ENCODE measurements at places on chromosomes 7 and 10. TPM values are rescaled to one million over a fixed set of nuclear protein-coding genes. Genes with fewer than 3 reads are reported as not detected.

- H3K4me1 ChIP-seq: peaks cover 76% of the 10 kb centered on the region
- peaks cover 64% of the 10 kb centered on the region for H3K36me3 ChIP-seq
- no peaks in the 10 kb centered on the region for H3K27me3 ChIP-seq
- peak overlapping the region; percentile 64 for H3K27ac ChIP-seq
Observed at GRCh38 chr7:50396856-50397255, 53.3 kb downstream of the FIGNL1 start.

The SVOPL gene
- not detected for total RNA-seq

The SLC26A3 gene
- not detected for total RNA-seq

DNA sequence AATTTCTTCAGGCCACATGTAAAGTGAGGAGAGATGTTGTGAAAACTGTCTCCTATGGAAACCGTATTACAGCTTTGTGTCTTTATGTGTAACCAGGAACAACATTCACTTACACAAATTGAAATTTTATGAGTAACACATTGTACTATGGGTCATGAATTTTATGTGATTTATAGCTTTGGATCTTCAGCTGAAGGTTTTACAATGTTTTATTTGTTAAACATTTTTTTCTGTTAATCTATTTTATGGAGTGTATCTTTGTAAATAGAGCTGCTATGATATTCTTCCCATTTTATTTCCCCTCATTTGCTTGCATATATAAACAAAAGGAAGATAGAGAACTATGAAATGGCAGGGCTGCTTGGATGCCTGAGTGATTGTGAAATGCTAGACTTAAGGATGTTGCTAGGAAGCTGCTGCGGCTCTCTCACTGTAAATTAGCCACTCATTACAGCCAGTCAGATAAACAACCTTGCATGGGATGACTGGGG, 104.5 kb upstream of the PCLO start:
- DNase-seq: no peak
- H3K4me1 ChIP-seq: no peaks in the 10 kb centered on the region
- H3K36me3 ChIP-seq: no peaks in the 10 kb centered on the region
- H3K27ac ChIP-seq: no peak overlapping the region
- H3K4me3 ChIP-seq: no peak overlapping the region
- H3K27me3 ChIP-seq: no peaks in the 10 kb centered on the region

DNA sequence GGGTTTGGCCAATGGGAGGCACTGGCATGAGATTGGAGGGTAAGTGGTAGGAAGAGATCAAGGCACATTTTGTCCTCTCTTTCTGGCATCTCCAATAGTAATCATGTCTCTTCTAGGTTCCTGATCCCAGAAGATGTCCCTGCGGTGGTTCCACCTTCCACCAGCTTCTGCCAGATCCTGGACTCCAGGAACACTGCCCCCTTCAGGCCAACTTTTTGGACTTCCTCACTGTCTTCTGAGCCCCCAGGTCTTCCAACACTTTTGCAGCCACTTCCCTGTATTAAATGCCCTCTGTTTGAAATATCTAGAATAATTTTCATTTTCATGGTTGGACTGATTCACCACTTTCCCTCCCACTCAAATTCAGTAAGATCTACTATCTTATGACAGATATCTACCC, 60.9 kb downstream of the BAMBI start:
- no peaks in the 10 kb centered on the region for H3K4me1 ChIP-seq
- DNase-seq: no peak
- no peaks in the 10 kb centered on the region for H3K36me3 ChIP-seq

DNA sequence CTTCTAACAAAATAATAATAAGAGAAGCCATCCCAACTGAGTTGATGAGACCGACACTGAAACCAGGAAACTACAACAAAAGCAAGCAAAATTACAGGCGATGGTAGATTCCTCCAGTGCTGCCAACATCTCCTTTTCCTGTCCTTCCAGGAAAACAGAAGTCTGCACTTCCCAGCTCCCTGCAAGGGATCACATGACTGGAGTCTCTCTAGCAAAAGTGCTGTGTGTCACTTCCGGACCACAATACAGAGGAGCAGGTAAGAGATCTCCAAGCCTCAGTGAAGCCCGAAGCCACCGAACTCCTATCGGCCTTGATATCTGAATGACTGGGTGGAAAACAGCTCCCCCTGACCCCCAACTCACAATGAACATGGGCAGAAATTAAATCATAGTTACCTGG, 63.2 kb downstream of the SMURF1 start:
- DNase-seq: no peak
- H3K27ac ChIP-seq: no peak overlapping the region
- H3K36me3 ChIP-seq: no peaks in the 10 kb centered on the region
- peaks cover 4% of the 10 kb centered on the region for H3K4me1 ChIP-seq

GRCh38 chr10:124563320-124564040, 101.9 kb downstream of the LHPP start:
- no peak overlapping the region for H3K27ac ChIP-seq
- H3K27me3 ChIP-seq: no peaks in the 10 kb centered on the region
- H3K36me3 ChIP-seq: no peaks in the 10 kb centered on the region
- DNase-seq: no peak
- no peaks in the 10 kb centered on the region for H3K4me1 ChIP-seq

- H3K4me3 ChIP-seq: no peak overlapping the region
- H3K4me1 ChIP-seq: no peaks in the 10 kb centered on the region
- H3K36me3 ChIP-seq: no peaks in the 10 kb centered on the region
- no peaks in the 10 kb centered on the region for H3K27me3 ChIP-seq
- no peak for DNase-seq
- H3K27ac ChIP-seq: no peak overlapping the region
Observed at GRCh38 chr7:138235207-138235606, 158.9 kb downstream of the AKR1D1 start.

DNA sequence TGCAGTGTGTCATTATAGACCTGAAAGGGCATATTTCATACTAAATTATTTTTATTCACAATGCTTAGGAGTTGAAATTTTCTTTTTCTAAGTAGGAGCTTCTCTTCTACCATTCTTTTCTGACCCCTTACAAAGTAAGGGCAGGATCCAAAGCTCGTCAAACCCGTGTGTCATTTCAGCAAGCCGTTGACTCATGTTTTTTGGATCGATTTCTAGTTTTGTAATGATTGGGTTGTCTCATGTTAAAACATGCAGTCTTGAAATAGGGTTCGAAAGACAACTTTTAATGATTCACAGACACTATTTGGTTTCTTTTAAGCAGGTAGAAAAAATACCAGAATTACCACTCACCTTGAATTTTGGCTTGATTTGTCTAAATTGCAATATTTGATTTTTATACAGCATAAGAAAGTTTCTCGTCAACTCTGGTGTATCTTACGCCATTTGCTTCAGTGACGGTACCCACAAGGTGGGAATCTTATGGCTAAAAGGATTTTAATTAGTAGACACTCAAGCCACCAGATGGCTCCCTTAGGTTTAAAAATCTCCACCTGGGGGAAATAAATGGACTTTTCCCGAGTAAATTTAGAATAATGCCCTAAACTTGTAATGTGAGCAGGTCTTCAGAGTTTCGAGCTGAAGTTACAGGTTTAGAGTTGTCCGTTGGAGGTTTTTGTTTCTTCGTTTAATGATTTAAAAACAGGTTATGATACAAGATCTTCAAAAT, 283.4 kb downstream of the CCDC3 start:
- no peak overlapping the region for H3K4me3 ChIP-seq
- H3K4me1 ChIP-seq: no peaks in the 10 kb centered on the region
- H3K27ac ChIP-seq: no peak overlapping the region
- no peaks in the 10 kb centered on the region for H3K36me3 ChIP-seq

DNA sequence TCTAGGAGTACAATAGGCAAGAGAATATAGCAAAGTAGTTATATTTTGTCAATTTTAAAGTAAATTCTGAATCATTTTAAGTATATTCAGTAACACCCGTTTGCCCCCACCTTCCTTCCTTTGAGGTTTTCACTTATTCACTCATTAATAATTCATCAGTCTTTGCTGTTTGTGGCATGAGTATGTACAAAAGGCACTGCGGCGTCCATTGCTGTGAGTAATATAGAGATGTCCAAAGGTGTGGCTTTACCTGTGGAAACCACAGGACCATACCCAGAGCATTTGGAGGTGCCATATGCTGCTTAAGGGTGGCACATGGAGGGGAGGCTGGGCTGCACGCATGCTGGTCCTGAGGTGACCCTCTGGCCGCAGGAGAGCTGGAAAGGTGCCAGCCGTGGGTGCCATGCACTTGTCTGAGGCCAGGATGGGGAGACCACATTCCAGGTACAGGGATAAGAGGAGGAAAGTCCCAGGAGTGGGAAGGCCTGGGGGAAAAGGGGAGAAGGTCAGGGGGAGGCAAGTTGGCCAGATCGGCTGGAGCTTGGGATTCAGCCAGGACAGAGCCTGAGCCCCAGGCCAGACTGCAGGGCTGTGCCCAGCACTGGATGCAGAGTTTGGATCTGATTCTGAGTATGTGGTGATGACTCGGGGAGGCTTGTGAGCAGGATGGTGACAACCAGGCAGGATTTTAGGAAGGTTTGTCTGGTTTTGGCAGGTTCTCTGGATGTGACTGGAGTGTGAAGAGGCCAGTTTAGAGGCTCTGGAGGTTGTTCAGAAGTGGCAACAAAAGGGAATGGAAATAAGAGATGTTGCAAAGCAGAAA, 223.4 kb downstream of the MGMT start:
- H3K4me3 ChIP-seq: no peak overlapping the region
- no peaks in the 10 kb centered on the region for H3K36me3 ChIP-seq
- H3K4me1 ChIP-seq: no peaks in the 10 kb centered on the region
- no peaks in the 10 kb centered on the region for H3K27me3 ChIP-seq

DNA sequence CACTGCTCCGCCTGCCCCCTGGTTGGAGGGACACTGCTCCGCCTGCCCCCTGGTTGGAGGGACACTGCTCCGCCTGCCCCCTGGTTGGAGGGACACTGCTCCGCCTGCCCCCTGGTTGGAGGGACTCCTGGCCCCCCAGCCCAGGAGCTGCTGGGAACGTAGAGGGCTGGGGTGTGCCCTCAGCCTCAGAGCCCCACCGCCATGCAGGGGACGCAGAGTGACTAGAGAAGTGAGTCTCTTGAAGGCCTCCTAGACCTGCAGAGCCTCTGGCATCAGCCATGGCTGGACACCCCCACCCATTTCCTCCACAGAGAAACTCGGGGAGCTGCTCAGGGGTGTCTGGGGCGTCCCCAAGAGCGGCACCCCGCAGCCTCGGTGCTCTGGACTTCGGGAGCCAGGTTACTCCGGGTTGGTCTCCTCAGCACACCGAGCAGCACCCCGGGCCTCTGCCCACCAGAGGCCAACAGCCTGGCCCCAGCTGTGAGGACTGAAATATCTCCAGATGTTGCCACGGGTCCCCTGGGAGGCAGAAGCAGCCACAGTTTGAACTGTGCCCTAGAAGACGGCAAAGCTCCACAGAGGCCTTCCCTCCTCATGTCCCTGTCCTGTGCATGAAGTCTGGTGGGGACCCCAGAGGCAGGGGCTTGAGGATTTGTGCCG, 191.9 kb downstream of the ELFN1 start:
- peak; percentile 3 for DNase-seq
- no peak overlapping the region for H3K27ac ChIP-seq
- no peaks in the 10 kb centered on the region for H3K4me1 ChIP-seq
- H3K4me3 ChIP-seq: no peak overlapping the region
- peaks cover 2% of the 10 kb centered on the region for H3K36me3 ChIP-seq

The OR2A25 gene
- not detected for total RNA-seq

- no peaks in the 10 kb centered on the region for H3K27me3 ChIP-seq
- H3K4me3 ChIP-seq: no peak overlapping the region
- no peak overlapping the region for H3K27ac ChIP-seq
- no peak for DNase-seq
- H3K4me1 ChIP-seq: no peaks in the 10 kb centered on the region
Observed at GRCh38 chr7:155066417-155066950, 3.6 kb upstream of the HTR5A start.

The TRIL gene
- not detected for total RNA-seq

The FAM180A gene
- total RNA-seq: not detected

- H3K4me3 ChIP-seq: no peak overlapping the region
- peaks cover 7% of the 10 kb centered on the region for H3K36me3 ChIP-seq
- no peaks in the 10 kb centered on the region for H3K27me3 ChIP-seq
- no peak for DNase-seq
- peaks cover 15% of the 10 kb centered on the region for H3K4me1 ChIP-seq
Observed at GRCh38 chr10:70139151-70139996, 6.7 kb upstream of the AIFM2 start.

GRCh38 chr7:24831240-24831639, 74.0 kb upstream of the GSDME start:
- H3K27me3 ChIP-seq: no peaks in the 10 kb centered on the region
- H3K4me3 ChIP-seq: no peak overlapping the region
- H3K27ac ChIP-seq: no peak overlapping the region
- peaks cover 10% of the 10 kb centered on the region for H3K36me3 ChIP-seq

The LIPJ gene
- 0.32 TPM for total RNA-seq

GRCh38 chr10:103852856-103853255, 2.5 kb downstream of the SH3PXD2A start:
- peaks cover 8% of the 10 kb centered on the region for H3K27me3 ChIP-seq
- DNase-seq: no peak
- peaks cover 21% of the 10 kb centered on the region for H3K4me1 ChIP-seq
- H3K4me3 ChIP-seq: no peak overlapping the region

DNA sequence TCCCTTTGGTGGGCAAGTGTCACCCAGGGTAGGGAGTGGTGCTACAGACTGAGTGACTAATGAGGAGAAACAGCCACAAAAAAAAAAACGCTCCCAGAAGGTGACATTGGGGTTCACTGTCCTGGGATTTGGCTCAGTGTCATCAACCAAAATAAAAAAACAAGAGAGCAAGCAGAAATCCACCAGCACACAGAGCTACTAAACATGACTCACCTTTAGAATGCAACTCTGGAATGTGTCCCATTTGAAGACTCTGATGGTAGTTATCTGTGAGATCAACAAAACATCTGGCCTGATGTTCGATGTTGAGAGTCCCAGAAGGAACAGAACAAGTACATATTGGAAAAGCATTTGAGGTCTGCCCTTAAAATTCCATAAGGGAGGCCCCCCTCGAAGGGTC, 200.3 kb upstream of the LYZL2 start:
- no peak overlapping the region for H3K4me3 ChIP-seq
- H3K27me3 ChIP-seq: no peaks in the 10 kb centered on the region
- no peaks in the 10 kb centered on the region for H3K36me3 ChIP-seq
- no peak for DNase-seq
- no peaks in the 10 kb centered on the region for H3K4me1 ChIP-seq

The UCMA gene
- not detected for total RNA-seq

The CALHM2 gene
- total RNA-seq: 84.6 TPM

DNA sequence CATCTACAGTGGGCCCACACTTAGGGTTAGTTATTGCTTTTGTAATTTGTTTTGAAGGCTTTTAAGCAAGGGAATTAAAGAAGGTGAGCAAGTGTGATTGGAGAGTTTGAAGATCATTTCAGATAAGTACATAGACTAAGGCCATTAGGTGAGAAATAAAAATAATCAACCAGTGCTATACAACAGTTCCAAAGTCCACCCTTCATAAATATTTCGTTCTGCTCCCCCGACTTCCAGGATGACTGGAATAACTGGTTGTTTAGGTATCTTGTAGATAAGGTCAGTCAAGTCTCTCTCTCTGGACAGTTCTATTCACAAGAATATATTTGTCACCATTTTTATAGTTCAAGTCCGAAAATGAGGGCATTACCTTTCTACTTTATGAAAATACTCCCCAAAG, 98.0 kb upstream of the MBL2 start:
- no peak overlapping the region for H3K4me3 ChIP-seq
- H3K27ac ChIP-seq: no peak overlapping the region
- no peaks in the 10 kb centered on the region for H3K27me3 ChIP-seq
- DNase-seq: no peak

The LLCFC1 gene
- total RNA-seq: not detected

Data from CD4-positive, alpha-beta memory T cell (primary cell).